ENCODE measurements at places on chromosomes 3 and 15.

DNA sequence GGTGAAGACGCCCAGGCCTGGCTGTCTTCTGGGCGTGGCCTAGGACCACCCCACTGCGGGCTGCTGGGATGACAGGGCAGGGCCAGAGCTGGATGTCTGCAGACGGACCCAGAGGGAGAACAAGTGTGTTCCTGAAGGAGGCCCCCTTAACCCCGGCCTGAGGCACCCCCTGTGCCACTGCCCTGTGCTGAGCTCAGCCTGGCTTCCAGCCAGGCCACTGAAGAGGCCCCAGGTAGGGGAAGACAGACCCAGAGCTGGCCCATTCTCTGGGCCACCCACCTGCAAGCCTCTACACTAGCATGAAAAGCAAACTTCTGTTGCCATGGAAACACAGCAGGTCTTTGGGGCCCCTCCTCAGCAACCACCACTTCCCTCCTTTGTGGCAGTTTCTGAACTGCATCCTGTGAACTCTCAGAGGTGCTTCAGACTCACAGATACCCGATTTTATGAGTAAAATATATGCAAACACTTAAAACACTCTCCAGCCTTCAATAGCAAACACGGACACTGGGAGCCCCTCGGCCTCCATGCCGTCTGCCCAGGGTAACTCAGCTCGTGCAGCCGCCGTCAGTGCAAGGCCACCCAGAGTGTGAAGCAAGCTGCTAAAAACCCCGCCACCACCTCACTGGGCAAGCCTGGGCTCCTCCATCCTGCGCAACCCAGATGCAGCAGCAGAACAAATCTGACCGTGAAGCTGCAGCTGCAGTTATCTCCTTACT, 42.5 kb downstream of the CMTM6 start:
- DNase-seq: peak; percentile 99

DNA sequence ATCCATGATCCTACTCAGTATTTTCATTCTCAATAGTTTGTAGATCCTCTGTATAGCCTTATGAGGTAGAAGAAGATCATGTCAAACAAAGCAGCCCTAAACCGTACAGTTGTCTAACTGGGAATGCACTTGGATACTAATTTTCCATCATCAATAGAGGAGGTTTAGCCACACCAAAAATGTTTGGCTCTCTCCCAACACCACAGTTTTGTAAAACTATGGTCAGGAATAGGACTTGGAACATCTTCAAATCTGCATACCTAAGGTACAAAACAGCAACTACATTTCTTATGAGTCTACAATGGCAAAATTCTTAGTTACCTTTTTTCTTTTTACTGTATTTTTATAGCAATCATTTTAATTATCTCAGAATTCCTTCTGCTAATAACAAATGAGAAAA, 1001.6 kb downstream of the ROBO2 start:
- DNase-seq: no peak

DNA sequence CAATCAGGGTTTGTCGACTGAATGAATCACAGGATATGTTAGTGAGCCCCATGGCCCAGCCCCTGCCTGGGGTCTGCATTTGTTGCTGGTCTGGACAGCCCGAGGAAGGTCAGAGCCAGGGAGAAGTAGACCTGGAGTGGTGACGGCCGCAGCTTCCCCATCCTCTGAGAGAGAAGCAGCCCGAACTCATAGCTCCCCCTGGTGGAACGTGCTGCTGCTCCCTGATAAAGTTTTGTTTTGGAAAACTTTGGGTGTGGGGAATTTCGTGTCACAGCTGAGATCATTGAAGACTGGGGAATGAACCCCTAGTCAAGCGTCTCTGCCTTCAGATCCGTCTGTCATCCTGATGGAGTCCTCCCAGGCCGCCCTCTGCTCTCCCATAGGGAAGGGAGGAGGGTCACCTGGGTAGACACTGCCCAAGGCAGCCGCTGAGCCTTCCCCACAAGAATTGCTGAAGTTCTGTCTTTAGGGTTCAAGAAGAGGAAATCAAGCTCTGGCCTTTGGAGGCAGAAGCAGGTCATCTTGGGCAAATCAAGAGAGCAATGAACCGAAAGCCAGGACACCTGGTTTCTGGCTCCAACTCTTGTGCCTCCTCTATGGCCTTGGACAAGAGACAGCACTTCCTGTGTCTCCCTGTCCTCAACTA, 60.5 kb downstream of the GLDN start:
- no peak for DNase-seq

DNA sequence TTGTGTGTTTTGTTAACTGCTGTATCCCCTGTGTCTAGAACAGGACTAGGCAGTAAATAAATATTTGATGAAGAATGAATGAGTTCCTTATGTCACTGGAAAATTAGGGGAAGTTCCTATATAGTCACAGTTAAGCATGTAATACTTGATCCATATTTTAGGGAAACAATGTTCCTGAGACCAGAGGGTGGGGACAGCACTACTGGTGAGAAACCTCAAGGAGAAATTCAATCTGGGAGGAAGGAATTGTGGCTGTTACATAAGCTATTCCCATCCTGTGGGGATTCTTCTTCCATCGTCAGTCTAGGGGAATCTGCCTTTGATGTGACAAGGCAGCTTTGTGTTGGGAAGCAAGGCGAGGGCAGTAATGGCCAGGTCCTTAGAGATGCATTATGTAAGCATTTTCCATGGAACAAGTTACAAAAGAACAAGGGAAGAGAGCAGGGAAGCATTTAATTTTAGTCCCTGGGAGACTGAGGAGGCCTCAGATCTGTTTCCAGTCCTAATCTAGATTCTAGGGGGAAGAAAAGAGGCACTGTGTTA, 219.3 kb upstream of the TTC14 start:
- no peak for DNase-seq

- DNase-seq: no peak
These were observed 63.6 kb upstream of the THBS1 start for GRCh38 chr15:39517122-39517855.

GRCh38 chr3:132378048-132378762, 39.1 kb upstream of the DNAJC13 start:
- no peak for DNase-seq

DNA sequence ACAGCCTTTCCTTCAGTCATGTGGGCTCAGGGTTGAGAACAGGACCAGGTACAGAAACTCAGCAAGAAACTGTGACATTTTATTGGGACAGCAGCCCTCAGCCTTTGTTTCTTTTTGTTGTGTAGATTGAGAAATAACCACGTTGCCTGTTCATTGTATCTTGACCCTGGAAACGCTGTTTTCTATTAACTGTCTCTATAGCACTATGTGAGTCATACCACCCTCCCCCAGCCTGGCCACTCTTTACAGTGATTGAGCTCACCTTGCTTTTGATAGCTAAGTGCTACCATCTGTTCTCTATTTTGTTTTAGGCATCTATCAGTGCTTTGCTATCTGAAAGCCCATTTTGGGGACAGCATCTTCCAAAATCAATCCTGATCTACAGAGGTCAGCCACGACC, 127.9 kb downstream of the CD47 start:
- no peak for DNase-seq

GRCh38 chr15:63593705-63594671, 3.2 kb upstream of the FBXL22 start:
- DNase-seq: no peak

DNA sequence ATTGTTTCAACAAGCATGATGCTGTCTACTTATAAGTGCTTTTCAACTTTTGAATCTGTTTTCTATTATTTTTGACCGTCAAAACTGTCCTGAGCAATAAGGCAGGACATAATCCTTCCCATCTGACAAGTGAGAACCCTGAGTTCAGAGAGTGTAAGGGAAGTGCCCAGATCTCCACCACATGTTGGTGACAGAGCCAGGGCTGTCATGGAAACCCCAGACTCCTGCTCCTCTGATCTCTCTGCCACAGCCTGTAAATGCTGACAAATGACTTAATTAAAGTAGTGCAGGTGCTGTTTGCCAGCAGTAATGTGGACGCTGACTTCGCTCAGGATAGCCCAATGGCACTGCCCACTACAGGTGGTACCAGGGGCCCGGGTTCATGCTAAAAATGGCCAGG, 40.3 kb downstream of the SPSB4 start:
- no peak for DNase-seq

DNA sequence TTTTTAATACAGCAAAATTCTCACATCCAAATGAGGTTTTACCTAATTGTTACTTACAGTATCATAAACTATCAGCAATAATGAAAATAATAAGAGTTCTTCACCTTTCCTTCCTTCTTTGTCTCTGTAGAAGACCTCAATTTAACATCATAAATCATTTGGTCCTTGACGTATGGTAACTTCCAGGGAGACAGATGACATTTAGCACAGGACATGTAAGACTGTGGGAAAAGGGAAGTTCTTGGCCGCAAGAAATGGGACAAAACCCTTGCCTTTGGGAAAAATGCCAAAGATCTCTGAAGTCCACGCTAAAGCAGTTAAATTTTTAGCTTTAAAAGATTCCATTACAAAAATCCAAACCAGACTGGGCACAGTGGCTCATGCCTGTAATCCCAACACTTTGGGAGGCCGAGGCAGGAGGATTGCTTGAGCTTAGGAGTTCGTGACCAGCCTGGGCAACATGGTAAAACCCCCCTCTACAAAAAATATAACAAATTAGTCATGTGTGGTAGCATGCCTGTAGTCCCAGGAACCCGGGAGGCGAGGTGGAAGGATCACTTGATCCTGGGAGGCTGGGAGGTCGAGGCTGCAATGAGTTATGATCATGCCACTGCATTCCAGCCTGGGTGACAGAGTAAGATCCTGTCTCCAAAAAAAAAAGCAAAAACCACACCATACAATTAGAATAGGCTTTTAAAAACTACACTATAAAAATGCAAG, 8.8 kb downstream of the PTPN9 start:
- no peak for DNase-seq

GRCh38 chr3:71260782-71261181, 322.7 kb downstream of the FOXP1 start:
- DNase-seq: no peak

GRCh38 chr3:17749705-17750293, 7.4 kb upstream of the TBC1D5 start:
- DNase-seq: no peak

- no peak for DNase-seq
These were observed 249.9 kb downstream of the OPA1 start for GRCh38 chr3:193842832-193843473.

GRCh38 chr3:38460377-38461270, 6.9 kb downstream of the ACVR2B start:
- DNase-seq: no peak

DNA sequence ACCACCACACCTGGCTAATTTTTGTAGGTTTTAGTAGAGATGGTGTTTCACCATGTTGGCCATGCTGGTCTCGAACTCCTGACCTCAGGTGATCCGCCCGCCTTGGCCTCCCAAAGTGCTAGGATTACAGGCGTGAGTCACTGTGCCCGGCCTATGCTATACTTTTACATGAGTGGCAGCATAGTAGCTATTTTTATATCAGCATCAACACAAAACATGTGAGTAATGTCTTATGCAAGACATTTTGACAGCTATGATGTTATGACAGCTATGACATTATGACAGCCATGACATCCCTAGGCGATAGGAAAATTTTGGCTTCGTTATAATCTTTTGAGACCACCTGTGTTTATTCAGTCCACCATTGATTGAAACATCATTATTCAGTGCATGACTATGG, 4.1 kb upstream of the NAALADL2 start:
- DNase-seq: no peak

DNA sequence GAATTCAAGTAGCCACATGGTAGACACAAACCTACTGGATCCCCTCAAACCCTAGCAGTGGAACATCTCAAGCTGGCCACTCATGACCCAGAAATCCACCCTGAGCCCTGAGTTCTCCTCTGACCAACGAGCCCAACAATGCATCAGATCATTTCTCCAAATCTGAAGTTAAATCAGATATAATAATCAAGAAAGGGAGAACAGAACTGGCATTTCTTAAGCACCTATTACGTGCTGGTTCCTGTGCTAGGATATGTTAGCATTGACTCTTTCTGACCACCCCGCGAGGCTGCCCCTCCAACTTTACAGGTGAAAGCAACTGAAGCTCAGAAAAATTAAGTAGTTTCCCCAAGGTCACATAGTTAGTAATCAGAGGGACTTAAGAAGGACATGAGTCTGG, 51.5 kb upstream of the CCDC174 start:
- DNase-seq: no peak

DNA sequence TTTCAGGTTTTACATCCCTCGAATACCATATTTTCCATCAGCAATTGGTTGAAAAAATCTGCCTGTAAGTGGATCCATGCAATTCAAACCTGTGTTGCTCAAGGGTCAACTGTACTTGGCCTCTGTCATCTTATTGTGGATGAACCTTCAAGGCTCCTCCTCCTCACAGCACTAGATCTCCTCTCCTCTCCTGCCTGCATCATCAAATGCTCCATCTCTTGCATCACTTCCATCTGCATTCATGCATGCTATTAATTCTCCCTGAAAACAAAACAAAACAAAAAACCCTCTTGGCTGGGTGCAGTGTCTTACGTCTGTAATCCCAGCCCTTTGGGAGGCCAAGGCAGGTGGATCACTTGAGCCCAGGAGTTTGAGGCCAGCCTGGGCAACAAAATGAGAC, 10.1 kb downstream of the BCL2L10 start:
- no peak for DNase-seq

DNA sequence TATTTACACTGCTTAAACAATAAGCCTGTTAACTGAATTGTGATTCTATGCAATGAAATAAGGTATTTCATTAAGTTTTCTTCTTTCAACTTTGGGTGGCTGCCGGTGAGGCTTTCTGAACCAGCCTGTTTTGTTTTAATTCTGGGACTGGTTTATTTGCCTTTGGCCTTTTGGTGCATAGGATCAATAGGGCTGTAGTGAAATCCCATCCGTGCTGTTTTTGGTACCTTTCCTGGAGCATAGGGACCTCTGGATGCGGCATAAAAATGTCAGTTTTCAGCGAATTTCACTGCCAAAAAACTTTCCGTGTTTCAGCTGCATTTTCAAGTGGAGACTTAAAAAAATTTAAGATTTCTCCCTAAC, 514 bp downstream of the PLS1 start:
- no peak for DNase-seq

- DNase-seq: no peak
These were observed 43.0 kb downstream of the FBXL22 start for GRCh38 chr15:63640146-63640545.

- DNase-seq: no peak
These were observed 76.2 kb upstream of the ADAMTS9 start for GRCh38 chr3:64763980-64764379.

GRCh38 chr15:77186594-77187011, 115.7 kb upstream of the TSPAN3 start:
- no peak for DNase-seq

GRCh38 chr3:108564564-108564963, 24.7 kb downstream of the CIP2A start:
- DNase-seq: no peak

GRCh38 chr3:176088962-176089383, 1108.3 kb downstream of the TBL1XR1 start:
- DNase-seq: no peak

DNA sequence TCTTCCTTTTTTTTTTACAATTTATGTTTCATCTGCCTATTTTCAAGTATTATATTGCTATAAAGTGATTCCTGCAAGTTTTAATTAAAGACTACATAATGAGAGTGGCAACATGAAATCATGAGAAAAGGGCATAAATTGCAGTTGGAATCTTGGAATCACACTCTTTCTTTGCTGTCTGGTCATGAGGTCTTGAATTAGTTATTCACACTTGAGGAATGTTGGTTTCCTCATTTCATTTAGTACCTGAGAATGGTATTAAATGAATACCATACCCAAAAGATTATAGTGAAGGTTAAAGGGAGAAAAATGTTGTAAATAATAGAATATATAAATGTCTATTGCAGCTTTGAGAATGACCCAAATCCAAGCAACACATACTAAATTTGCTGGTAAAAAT, 25.8 kb upstream of the CNTN3 start:
- no peak for DNase-seq

GRCh38 chr15:27696530-27696929, 402.6 kb downstream of the OCA2 start:
- DNase-seq: no peak

GRCh38 chr3:180961087-180961486, 28.4 kb downstream of the DNAJC19 start:
- no peak for DNase-seq

Measured in thymus (tissue), 14 donors.